AML-193 (cell line): ENCODE measurements at places on chromosomes 13 and 19.

- no peak for DNase-seq
Measured at GRCh38 chr13:30023196-30023895, 172.9 kb upstream of the UBL3 start.

GRCh38 chr19:7988307-7988706 is 17.1 kb downstream of the ELAVL1 start:
- DNase-seq = no peak

DNA sequence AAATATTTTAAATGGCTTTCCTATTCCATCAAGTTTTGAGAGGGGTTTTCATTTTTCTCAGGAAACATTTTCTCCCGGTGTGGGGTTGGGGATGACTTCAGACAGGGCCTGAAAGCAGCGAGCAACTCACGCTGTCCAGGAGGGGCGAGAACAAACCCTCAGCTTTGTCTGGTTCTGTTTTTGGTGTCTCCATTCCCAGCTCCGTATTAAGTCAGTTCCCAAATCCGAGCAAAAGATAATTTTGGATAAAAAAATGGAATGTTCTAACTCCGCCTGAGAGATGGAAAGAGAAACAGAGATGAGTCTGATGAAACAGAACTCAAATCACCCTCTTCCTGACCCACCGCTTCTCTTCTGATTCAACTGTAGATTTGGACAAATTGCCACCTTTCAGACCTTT is 38.4 kb downstream of the RFX2 start:
- DNase-seq = no peak

DNA sequence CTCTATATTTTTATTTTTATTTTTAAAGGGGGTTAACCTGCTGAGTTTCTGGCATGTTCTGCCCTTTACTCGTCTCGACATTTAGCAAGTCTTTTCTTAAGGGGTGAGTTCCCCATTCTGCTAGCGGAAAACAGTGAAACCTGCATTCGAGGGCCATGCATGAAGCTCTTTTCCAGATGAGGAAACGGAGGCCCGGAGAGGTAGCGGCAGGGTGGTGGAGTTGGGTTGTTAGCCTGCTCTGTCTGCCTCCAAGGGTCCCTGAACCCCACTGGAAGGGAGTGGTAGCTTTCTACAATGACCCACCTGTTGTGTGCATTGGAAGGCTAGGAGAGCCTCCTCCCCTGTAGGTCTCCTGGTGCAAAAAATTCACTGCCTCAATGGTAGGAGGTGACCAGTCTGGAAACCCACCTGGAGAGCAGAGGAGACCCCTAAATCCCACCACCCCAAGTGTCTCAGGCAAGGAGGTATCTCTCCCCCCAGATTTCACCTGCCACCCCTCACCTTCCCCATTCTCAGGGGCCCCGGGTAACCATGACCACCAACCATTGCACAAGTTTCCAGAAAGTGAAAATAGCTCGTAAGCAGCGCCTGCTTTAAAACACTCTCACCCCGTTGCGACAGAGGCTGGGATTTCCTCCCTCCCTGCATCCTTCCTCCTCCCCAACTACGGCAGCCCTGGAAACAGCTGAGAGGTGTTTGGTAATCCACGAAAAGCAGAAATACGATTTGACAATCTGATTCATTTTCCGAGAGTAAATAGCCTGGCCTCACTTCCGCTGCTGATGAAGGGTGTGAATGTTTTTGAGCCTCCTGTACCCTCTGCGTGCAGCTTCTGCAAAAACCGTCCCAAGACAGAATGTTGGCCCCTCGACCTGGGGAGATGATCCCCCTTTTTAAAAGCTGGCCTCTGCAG is 3.5 kb downstream of the KLF2 start:
- peak; percentile 98 for DNase-seq

DNA sequence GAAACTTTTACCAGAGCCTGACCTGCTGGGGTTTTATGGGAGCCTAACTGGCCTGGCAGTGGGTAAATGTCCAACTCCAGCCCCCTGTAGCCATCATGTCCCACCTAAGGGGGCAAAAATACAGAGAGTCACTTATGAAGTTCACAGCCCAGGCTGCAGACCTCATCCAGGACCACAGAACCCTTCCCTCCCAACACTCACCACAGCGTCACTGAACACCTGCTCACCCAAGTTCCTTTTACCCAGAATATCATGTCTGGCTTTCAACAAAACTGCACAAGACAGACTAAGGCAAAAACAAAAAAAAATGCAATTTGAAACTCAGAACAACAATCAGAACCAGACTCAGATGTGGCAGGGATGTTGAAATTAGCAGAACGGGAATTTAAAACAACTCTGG is 6.4 kb downstream of the CEACAM3 start:
- no peak for DNase-seq

DNA sequence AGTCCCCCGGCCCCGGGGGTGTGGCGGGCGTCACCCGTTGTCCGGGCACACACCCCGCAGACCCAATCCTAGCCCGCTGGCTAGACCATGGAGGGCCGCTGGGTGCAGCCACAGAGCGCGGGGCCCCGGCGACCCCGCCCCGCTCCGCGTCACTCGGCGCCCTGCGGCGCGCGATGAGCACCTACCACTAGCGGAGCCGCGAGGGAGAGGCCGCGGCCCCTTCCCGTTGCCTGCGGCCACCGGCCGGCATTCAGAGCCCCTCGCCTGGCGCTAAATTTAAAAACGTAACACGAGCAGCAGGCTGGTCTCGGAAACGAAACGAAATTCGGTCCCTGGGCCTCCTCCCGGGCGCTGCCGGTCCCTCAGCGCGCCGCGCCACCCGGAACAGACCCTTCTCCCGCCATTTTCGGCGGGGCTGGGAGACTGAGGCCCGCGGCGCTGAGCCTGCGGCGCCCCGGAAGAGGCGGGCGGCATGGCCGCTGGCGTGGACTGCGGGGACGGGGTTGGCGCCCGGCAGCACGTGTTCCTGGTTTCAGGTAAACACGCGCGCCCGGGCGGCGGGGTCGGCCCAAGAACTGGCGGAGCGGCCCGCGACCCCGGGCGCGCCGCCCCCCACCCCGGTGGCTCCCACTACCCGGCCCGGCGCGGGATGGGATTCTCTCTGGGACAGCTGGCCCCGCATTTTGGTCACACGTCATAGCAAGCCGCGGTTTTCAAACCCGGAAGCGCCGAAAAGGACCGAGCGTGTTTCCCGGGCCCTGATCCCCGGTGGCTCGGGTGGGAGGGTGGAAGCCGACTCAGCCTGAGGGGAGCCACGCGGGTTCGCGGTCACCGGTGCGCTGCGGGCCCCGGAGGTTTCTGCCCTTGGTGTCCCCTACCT is at the start of gene RNASEH2B:
RNASEH2B (plus strand) TSS at position 187 of the 880 bp plus-strand sequence; CDS start at position 473, 286 bp downstream.
- DNase-seq = peak; percentile 78

DNA sequence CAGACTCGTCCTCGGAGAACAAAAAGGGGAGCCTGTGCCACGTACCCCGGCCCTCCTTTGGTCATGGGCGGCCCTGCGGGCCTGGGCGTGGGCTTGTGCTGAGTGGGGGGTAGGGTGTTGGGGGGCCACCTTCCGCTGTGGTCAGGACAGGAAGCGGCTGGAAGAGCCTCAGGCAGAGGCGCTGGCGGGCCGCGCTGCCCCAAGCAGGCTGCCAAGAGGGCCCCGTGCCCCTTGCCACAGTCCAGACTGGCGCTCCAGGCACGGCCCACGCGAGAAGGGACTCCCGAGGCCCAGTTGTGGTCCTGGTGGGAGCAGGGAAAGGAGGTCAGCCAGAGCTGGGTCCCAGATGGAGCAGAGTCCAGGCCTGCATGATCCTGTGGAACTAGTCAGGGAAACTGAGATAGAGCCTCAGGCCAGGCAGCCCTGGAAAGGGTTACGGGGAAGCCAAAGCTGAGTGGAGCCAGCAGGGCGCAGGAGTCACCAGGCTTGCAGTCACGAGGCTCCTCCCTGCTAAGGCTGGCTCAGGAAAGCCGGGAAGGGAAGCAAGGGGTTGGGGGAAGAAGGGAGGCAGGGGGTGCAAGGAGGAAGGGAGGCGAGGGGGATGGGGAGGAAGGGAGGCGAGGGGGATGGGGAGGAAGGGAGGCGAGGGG is 135.0 kb downstream of the CRYL1 start:
- DNase-seq = no peak

- DNase-seq = no peak
Measured at GRCh38 chr13:97492684-97493371, 58.9 kb downstream of the RAP2A start.

- no peak for DNase-seq
Measured at GRCh38 chr13:105465745-105466144, 1069.7 kb downstream of the EFNB2 start.

- peak; percentile 98 for DNase-seq
Measured at GRCh38 chr13:109389892-109390345, 396.5 kb downstream of the IRS2 start.

DNA sequence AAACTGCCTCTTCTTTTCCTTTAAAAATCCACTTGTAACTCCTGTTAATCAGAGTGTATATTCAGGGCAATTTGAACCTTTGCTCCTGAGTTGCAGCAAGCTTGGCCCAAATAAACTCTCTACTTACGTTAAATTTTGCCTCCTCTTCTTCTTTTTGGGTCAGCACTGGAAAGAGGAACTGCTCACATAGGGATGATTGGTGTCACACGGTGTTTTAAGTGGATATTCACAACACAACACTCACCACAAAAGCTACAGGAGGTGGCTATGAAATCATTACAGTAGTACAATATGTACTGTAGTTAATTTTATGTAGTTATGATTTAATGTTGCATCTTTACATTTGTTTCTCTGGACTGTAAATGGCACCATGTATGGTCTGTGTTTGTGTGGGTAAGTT is 96.8 kb upstream of the DOCK9 start:
- no peak for DNase-seq

DNA sequence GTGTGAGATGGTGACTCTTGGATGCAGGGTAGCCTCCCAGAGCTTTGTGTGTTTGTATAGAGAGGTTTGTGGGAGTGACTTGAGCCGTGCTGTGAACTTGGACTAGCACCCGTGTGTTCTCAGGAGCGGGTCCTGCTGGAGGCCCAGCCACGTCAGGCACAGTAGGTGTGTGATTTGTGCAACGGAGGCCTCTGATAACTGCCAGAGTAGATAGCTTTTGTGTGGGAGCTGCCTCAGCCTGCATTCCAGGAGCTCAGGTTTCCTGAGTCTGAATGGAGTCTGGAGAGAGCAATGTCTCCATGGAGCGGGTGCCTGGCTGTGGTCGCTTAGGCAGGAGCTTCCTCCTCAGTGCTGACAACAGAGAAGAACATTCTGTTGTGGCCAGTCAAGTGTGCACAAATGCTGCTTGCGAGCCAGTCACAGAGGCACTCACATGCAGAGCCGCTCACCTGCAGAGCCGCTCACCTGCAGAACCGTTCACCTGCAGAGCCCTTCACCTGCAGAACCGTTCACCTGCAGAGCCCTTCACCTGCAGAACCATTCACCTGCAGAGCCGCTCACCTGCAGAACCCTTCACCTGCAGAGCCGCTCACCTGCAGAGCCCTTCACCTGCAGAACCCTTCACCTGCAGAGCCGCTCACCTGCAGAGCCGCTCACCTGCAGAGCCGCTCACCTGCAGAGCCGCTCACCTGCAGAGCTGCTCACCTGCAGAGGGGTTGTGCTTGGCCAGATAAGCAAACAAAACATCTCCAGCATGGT is 32.6 kb downstream of the TFDP1 start:
- no peak for DNase-seq

GRCh38 chr19:42762789-42763188 is 2.7 kb downstream of the PSG8 start:
- no peak for DNase-seq
